ENCODE measurements at places on chromosomes 5 and 9.
A peak's percentile ranks its signal among the peaks of the same experiment; 100 is the strongest.

DNA sequence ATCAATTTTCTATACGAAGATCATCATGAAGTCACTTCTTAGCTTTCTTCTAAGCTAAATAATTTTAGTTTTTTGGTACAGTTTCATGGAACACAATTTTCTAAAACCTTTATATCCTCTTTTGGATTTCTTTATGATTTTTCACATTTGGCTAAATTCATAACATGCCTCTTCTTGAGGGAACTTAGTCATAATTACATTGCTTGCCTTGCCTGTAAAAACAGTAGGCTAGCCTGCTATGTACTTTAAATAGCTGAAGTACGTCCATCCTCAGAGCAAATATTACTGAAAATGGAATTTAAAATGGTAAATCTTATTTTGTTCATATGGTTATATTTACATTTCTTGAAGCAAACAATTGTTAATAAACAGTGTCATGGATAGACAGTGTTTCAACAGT, 225.0 kb downstream of the VPS13A start:
- no peak for DNase-seq

DNA sequence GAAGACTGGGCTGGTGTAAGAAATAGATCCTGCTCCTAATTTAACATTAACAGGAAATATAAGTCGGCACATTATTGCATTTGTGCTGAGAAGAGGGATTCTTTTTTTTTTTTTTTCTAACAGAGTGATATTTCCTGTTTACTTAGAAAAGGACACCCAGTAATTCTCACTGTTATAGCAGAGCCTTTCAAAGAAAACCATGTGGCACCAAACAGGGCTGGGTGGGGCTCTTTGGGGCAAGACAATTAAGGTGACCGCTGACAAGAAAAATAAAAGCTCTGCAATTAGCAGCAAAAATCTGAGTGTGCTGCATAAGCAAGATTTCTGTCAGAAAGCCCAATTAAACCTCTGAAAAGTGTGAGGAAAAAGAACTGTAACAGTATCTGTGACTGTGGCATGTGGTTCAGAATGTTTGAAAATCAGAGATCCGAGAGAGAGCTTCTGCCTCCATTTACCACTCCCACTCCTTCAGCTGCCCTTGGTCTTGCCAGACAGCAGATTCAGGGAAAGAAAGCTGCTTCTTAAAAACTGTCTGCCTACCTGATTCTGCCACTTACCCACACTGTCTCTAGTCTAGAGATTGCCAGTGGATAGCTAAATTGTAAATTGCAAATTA, 77.1 kb upstream of the IQGAP2 start:
- peak; percentile 58 for DNase-seq

DNA sequence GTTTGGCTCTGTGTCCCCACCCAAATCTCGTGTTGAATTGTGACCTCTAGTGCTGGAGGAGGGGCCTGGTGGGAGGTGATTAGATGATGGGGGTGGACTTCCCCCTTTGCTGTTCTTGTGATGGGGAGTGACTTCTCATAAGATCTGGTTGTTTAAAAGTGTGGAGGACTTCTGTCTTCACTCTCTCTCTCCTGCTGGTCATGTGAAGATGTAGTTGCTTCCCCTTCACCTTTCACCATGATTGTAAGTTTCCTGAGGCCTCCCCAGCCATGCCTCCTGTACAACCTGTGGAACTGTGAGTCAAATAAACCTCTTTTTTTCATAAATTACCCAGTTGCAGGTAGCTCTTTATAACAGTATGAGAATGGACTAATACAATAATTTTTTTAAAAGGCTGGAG, 10.6 kb upstream of the MYO10 start:
- no peak for DNase-seq

DNA sequence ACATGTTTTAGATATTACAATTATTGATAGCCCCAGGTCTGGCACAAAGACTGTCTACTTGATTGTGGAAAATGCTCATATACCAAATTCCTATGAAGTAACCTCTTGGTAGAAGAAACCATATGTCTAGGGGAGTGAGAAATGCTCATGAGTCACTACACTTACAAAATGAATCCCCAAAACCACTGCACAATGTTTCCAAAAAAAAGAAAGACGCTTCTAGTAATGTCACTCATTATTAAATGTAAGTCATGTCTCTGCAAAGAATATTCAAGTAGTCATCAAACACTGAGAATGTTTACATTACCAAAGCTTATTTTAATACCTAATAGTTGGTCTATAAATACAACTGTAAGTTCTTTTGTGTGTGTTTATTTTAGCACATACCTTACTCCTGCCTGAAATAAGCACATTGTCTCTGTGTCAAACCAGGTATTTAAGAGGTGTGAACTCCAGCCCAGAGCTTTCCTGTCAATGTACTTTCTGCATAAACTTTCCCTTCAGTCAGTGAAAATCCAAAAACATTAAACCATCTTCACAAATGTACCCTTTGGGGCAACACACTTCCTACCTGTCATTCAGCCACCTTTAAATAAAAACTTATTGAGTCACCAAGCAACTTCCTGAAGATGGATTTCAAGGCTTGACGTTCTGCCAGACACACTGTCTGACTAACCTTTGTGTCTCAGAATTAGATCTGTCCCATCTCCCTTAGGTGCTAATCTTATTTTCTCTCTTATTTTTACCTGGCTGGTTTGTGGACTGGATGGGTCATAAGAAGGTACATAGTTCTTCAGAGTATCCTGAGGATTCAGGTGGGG, 194.0 kb downstream of the NFIB start:
- DNase-seq = no peak

GRCh38 chr5:121744577-121744976, 107.1 kb upstream of the FTMT start:
- DNase-seq = no peak

DNA sequence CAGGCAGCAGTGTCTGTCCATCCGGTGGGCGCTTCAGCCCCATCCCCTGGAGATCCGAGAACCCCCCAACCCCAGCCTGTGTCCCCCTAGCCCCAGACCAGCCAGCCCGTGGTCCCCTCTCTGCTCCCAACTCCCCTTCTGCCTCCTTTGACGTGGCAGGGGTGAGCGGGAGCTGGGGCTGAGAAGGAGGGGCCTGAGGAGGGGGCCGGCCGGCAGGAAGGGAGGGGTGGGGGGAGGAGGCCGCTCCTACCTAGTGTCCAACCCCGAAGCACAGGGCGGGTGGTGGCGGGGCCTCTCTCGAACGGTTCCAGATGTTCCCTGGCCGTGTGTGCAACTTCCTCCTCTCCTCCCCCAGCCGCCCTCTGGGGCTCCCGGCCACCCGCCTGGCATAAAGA, 31.0 kb downstream of the GOLGA2 start:
- peak; percentile 55 for DNase-seq

DNA sequence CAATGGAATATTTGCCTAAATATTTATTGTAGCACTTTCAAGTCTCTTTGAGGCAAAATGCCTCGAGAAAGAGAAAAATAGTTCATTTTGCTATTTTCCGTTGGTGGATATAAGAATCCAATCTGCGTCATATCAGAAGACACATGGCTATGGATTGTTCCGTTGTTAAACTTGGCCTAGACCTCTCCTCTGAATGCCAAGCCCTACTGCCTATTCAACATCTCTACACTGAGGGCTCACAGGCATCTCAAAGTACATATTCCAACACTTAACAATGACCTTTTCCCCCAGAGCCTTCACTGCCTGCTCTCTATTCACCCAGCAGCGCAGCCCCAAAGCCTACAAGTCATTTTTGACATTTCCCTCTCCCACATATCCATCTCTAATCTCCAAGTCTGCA, 350.1 kb downstream of the GLIS3 start:
- no peak for DNase-seq

DNA sequence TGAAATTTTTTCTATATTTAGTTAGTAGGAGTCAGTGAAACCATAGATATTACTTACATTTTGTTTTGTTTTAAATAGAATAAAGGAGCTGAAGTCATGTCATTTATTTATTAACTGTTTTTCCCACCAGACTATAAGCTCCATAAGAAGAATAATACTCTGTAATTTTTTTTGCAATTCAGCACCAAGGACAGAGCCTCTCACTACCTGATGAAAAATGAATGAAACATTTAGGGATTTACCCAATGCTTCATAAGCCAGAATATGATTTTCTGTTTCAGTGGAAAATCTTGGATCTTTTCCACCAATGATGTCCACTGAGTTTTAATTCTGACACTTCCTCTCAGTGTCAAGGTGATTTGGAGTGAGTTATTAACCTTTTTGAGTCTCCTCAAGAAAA, 624.9 kb upstream of the GRAMD2B start:
- no peak for DNase-seq

GRCh38 chr5:68011801-68012200, 203.8 kb upstream of the PIK3R1 start:
- no peak for DNase-seq

GRCh38 chr9:69044240-69045219, 9.0 kb downstream of the FXN start:
- DNase-seq = no peak

DNA sequence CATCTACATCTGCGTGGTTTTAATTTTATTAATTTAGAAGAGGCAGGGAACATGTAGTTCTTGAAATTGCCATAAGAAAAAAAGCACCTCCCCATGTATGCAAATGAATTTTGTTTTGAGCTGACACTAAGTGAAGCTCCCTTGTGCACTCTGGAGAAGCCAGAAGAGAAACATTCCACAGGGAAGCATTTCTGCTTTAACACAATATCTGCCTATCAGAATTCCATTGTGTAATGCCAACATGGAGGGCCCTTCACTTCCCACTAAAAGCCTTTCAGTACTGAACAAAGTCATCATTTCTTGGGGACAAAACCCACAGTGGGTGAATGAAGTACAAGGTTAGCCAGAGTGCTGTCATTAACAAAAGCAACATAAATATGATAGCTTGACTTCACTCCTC, 59.7 kb downstream of the PRELID2 start:
- no peak for DNase-seq

- no peak for DNase-seq
Observed at GRCh38 chr5:65663804-65664521, 39.1 kb downstream of the SHLD3 start.

GRCh38 chr9:132797861-132798659, 80.0 kb downstream of the AK8 start:
- no peak for DNase-seq

- no peak for DNase-seq
Observed at GRCh38 chr5:158979749-158980521, 119.8 kb downstream of the EBF1 start.

GRCh38 chr5:65326922-65327321, 154.8 kb downstream of the ADAMTS6 start:
- DNase-seq = no peak

All from small intestine (tissue), 16 donors.